Lung (tissue), 17 donors: ENCODE measurements at places on chromosomes 1 and 21.

DNA sequence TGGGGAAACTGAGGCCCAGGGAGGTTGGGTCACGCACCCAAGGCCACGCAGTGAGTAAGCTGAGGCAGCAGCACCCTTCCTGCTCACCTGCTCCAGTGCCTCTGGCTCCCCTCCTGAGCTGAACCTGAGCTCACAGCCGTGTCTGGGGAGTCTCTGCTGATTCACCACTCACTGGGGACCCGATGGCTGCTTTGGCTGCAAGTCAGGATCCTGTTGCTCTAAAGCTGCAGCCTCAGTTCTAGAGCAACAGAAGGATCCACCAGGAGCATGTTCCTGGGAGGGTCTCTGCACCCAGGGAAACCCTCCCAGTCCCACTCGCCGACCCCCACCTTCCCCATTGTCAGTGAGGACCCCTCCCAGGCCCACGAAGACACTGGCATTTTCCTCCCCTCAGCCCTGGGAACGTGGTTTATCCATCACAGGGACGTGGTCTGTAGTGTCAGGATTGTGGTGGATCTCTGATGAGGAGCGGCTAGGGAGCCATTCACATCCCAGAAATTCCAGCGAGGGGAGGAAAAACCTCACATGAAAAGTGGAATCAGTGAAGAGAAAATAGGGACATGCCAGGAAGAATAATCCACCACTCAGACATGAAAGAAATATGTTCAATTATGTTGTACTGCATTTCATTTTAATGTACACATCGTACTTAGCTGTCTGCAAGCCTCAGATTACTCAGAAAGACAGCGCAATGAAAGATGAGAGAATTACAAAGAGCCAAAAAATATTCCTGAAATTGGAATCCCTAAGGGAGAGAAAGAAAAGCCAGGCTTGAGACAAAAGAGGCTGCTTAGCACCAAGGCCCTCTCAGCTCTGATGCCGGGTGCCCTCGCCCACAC, 447.2 kb downstream of the MATN1 start:
- H3K36me3 ChIP-seq, result no peaks in the 10 kb centered on the region
- no peak for DNase-seq
- H3K4me1 ChIP-seq, result no peaks in the 10 kb centered on the region
- H3K4me3 ChIP-seq, result no peak overlapping the region
- no peaks in the 10 kb centered on the region for H3K27me3 ChIP-seq
- H3K27ac ChIP-seq, result no peak overlapping the region

DNA sequence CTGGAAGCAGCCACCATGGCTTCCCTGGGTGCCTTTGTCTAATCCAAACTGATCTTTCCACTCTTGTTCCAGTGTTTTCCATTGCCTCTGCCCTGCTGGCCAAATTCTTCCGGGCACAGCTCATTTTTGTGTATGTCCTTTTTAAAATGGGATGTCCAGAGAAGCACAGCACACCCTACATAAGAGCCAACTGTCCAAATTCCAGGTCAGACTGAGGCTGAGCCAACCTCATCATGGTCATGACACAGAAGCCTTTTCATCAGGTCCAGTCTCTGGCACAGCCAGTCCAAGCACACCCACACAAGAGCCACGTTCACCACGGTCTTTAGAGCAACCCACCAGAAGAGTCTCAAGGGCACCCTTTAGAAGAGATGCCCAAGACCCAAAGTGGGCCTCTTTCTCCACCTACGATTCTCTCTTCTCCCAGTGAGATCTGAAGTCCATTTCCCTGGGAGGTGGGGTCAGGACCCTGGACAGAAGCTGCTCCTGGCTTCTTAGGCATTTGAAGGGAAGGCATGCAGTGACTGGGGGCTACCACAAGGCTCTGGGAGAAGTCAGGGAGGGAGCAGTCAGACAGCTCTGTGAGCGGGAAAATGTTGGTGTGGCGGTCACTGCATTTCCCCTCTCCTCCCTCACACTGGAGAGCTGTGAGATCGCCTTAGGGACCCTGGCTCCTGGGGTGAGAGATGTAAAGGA, 53.2 kb downstream of the SYT2 start:
- H3K4me1 ChIP-seq, result no peaks in the 10 kb centered on the region
- H3K27me3 ChIP-seq, result peaks cover 7% of the 10 kb centered on the region
- DNase-seq, result peak; percentile 23
- no peaks in the 10 kb centered on the region for H3K36me3 ChIP-seq

DNA sequence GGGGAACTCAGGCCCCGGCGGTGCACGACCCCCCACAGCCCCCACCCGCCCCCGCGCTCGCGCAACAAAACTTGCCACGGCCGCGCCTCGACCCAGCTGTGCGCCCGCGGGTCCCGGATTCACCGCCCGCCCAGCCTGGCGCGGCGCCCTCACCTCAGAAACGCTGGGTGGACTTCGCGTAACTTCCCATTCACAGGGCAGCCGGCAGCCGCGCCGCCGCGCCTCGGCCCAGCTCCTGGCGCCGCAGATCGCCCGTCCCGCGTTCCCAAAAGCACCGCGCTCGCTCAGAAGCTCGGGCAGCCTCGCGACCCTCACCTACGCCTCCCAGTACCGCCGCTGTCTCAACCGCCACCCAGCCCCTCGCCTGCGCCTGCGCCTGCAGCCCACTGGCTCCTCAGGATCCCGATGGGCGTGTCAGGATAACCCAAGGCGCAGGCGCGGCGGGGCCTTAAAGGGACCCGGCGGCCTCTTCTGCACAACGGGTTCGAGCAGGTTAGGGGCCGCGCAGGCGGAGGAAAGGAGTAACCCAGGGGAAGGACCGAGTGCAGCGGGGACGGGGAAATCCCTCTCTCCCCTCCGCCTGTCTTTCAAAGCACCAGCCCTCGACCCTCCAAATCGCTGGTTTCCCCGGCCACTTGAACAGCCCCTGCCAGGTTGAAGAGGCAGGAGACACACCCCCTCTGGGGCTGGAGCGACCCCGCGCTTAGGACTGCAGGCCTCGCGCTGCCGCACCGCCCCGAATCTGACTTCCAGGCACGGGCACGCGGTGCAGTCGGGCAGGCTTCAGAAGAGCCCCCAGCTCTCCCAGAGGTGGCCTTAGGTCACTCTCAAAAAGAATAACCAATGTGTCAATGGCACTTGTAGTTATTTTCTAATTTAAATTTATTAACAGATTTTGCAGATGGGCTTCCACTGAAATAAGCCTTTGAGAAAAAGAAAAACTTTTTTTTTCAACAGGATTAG, at the start of gene NBPF1:
TSS of gene NBPF1 (minus strand) at position 380 of the 963 bp plus-strand sequence.
- peak within 1 kb of the TSS; percentile 72 for H3K4me3 ChIP-seq
- no peaks in the 10 kb centered on the region for H3K27me3 ChIP-seq

GRCh38 chr1:55277377-55278130, 62.4 kb upstream of the USP24 start:
- no peaks in the 10 kb centered on the region for H3K27me3 ChIP-seq

GRCh38 chr1:93463960-93464359, 16.0 kb downstream of the FNBP1L start:
- no peaks in the 10 kb centered on the region for H3K36me3 ChIP-seq
- no peaks in the 10 kb centered on the region for H3K4me1 ChIP-seq
- H3K4me3 ChIP-seq, result no peak overlapping the region
- no peak for DNase-seq
